Right cardiac atrium (tissue), 5 donors: ENCODE measurements at places on chromosomes 5 and 9. TPM values are rescaled to one million over a fixed set of nuclear protein-coding genes. Genes with fewer than 3 reads are reported as not detected.

The LCN9 gene
- not detected for total RNA-seq

The LRRC19 gene
- total RNA-seq, result not detected

The PCDHGB7 gene
- 10.6 TPM for total RNA-seq

The GPX8 gene
- total RNA-seq, result 16.4 TPM

The GHR gene
- total RNA-seq, result 15.3 TPM

DNA sequence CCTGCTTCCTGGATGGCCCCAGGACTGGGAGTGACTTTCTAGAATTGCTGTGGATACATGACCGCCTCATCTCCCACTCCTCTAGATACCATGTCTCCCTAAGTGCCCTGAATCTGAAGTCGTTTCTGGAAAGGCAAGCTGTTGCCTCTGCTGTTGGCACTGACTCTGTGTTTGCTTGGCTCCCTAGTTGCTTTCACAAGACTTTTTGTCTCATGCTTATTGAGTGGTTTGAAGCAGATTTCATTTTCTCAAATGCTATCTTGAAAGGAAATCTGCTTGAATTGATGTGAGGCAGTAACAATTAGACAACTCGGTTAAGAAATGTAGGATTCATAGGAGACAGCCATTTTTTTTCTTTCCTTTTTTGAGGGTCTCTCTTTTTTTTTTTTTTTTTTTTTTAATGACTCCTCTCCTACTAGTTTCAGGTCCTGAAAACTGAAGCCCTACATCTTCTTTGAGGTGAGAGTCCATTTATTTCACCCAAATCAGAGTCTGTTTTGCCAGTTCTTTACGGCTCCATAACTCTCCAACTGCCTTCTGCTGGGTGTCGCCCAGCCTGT lies 65.9 kb downstream of the PRDM6 start:
- DNase-seq, result no peak

- DNase-seq, result no peak
These were observed 266.1 kb downstream of the NTRK2 start for GRCh38 chr9:84935528-84936117.
